MCF 10A (cell line): ENCODE measurements at places on chromosomes 5 and 9. TPM values are rescaled to one million over a fixed set of nuclear protein-coding genes. Genes with fewer than 3 reads are reported as not detected.

DNA sequence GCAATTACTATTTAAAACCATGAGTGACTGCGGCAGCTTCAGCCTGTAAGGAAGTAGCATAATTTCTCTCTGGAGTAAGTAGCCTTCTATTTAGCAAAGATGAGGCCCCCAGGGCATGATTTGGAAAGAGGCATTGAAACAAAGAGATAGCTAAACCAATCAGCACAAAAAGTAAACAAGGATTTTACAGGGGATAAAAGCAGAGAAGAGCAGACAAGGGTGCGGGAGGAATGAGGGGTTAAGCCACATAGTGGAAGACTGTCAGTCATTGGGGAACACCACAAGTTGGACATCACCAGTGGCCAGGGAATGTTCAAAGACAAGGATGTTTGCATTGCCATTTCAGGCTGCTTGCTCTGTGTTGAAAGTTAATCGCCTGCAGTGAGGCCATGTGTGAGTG lies 24.0 kb upstream of the C5orf63 start:
- no peak for DNase-seq
- H3K4me3 ChIP-seq: no peak overlapping the region
- peaks cover 7% of the 10 kb centered on the region for H3K4me1 ChIP-seq
- H3K36me3 ChIP-seq: no peaks in the 10 kb centered on the region

DNA sequence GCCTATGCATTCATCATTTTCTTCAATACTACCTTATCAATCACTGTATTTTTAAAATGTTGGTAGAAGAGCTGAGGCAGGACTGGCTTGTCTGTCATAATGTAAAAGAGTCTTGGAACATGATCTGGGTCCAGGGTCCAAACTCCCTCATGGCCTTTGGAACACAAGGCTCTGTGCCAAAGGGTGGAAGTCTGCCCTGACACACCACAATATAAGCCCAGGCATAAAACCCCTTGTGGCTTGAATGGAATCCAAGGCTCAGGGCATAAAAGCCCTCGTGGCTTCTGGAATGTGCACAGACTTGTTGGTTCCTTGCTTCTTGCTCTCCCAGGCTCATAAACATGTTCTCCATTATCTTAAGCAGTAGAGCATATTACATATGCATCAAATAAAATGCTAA lies 48.0 kb downstream of the GABRB2 start:
- H3K4me3 ChIP-seq: no peak overlapping the region
- peak; percentile 11 for DNase-seq
- no peak overlapping the region for H3K27ac ChIP-seq
- peaks cover 5% of the 10 kb centered on the region for H3K4me1 ChIP-seq
- H3K36me3 ChIP-seq: no peaks in the 10 kb centered on the region

DNA sequence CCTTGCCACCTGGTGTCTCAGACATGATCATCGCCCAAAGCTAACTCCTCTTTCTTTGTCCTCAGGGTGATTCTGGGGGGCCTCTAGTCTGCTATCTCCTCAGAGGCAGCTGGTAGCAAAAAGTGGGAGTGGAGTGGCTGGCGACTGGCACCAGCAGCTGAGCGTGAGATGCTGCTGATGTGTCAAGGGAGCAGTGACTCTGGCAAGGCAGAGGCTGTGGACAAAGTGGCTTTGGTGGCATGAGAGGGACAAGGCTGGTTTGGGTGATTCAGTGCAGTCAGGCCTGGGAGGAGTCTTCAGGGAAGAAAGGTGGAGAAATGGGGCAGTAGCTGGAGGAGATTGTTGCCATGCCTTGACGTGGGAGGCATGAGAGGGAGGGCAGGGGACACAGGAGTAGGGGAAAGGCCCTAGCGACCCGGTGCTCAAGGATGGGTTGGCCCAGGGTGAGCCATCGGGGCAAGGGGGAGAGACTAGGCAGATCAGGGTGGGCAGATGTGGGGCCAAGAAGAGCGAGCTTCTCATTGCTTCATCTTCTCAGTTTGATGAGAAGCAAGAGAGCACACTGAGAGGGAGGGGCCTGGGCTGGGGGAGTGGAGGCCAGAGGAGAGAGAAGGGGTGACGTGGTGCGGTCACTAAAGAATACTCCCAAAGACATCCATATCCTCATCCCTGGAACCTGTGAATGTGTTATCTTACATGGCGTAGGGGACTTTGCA lies 64.2 kb upstream of the SPTLC1 start:
- no peaks in the 10 kb centered on the region for H3K36me3 ChIP-seq
- no peak overlapping the region for H3K27ac ChIP-seq
- DNase-seq: no peak
- H3K27me3 ChIP-seq: peaks cover 13% of the 10 kb centered on the region

MOCS2 gene
- 31.4 and 43.0 TPM in 2 replicates for total RNA-seq

ITK gene
- not detected in 2 replicates for total RNA-seq

CDH12 gene
- total RNA-seq: not detected in 2 replicates

CCL28 gene
- total RNA-seq: 1.6 and 2.2 TPM in 2 replicates
